ENCODE measurements at places on chromosomes 13 and 19.

DNA sequence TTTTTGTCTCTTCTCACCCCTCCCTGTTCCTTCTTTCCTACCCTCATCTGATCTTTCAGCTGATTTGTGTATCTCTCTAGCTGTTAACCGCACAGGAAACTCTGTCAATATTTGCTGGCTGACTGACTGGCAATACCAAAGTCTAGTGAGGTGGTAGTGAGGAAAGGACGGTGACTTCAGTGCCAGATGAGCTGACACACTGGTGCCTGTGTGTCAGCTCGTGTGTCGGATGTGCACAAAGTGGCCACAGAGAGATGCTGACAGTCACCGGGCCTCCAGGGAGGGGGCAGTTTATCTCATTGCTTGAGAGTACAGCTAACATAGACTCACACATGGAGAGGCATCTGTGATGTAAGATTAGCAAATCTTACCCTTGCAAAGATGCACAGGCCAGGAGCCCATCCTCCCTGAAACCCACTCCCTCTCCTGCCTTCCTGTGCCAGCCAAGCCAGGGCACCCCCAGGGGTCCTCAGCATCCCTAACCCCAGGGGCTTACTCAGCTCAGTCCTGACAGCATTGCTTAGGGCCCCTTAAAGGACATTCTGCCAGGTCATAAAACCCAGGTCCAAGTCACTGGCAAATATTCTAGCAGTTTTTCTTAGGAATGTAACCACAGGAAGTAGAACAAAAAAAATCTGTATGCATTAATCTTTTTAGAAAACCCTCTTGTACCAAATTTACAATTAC is 80.2 kb downstream of the SHISA2 start:
- no peak for DNase-seq

- peak; percentile 82 for DNase-seq
Measured at GRCh38 chr13:112859817-112860190, 109.2 kb upstream of the MCF2L start.

- no peak for DNase-seq
Measured at GRCh38 chr13:95195146-95195545, 106.1 kb downstream of the ABCC4 start.

DNA sequence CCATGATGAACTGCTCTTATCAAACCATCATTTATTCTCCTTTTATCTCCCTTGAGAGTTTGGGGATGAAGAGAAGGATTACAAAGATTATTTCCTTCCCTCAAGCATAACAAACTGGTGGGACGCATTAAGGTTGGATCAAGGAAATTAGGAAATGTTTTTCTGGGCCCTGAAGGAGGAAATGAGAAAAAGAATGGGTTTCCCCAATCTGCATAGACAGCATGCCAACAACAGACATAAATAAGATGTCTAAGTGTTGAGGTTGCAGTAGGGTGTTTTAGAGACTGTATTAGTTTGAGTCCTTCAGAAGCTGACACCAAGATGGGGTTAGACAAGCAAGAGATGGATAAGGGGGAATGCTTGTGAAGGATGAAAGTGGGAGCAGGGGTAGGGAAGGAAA is 7.3 kb downstream of the EPSTI1 start:
- no peak for DNase-seq

- DNase-seq: peak; percentile 85
Measured at GRCh38 chr19:4633140-4633967, 6.0 kb upstream of the TNFAIP8L1 start.

DNA sequence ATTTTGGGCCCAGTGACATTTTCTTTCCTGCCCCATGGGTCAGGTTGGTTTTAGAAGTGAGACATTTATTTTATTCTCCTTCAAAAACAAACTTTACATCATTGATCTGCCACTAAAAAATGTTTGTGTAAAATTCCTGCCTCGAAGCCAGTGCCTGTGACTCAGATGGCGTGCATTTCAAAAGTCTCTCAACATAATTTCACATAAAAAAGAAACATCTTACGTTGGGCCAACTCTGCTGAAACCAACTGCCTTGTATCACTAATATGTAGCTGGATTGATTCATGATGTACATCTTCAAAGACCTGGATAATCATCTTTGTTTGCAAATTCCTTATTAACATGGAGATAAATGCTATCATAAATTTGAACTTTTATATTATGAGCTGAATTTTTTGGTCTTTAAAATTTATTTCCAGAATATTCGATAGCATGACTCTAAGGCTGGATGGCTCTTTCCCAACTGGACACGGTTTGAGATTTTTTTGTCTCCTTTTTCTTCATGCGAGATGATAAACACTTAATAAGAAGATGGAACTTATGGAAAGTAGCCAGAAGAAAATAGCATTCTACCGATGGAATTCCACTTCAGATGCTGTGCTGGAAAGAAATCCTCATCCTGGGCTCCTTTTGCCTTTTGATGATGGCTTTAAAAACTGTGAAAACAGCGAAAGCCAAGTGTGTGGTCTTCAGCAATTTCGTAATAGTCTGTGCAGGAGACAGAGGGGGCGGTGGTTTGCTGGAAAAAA is 420.5 kb downstream of the FGF9 start:
- DNase-seq: peak; percentile 79
